GM12891 (cell line): ENCODE measurements at places on chromosomes 3 and 15.

GRCh38 chr3:145006271-145006670 is 1034.6 kb downstream of the DIPK2A start:
- no peak for DNase-seq

DNA sequence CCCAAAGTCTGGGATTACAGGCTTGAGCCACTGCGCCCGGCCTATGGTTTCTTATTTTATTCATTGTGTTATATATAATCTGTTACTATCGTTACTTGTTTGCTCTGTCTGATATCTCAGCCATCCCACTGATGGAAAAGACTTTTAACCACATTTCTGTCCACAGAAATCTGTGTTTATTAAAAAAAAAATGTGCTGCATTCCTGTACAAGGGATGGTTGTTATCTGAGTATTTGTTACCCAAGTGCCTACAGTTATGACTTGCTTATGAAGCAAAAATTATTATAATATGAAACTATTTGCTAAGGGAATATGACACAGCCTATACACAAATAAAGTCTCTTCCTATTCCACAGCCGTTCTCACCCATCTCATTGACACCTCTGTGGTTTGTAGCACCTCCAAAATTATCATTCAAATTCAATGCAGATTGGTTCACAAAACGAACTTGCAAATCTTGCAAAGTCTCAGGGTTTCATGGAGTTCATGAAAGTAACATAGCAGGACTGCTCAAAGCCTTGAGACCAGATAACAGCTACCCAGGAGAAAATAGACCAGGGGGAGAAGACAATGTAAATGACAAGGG is 47.4 kb upstream of the UBE2E1 start:
- DNase-seq = no peak

- DNase-seq = no peak
Measured at GRCh38 chr3:1805331-1805730, 293.3 kb upstream of the CNTN4 start.

- DNase-seq = no peak
Measured at GRCh38 chr3:61796088-61796680, 234.8 kb downstream of the PTPRG start.

DNA sequence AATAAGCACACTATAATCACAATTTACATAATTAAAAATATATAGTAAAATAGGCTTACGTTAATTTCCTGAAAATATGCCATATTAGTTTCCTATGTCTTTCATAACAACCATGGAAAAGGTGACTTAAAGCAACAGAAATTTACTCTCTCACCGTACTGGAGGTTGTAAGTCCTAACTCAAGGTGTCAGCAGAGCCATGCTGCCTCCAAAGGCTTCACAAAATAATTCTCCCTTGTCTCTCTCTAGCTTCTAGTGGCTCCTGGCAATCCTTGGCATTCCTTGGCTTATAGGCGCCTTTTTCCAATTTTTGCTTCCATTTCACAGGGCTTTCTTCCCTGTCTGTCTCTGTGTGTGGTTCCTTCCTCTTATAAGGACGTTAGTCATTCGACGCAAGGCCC is 7.6 kb downstream of the SI start:
- DNase-seq = no peak

- DNase-seq = no peak
Measured at GRCh38 chr15:25620466-25620865, 181.6 kb upstream of the UBE3A start.

- no peak for DNase-seq
Measured at GRCh38 chr3:188319569-188319968, 165.6 kb downstream of the LPP start.

DNA sequence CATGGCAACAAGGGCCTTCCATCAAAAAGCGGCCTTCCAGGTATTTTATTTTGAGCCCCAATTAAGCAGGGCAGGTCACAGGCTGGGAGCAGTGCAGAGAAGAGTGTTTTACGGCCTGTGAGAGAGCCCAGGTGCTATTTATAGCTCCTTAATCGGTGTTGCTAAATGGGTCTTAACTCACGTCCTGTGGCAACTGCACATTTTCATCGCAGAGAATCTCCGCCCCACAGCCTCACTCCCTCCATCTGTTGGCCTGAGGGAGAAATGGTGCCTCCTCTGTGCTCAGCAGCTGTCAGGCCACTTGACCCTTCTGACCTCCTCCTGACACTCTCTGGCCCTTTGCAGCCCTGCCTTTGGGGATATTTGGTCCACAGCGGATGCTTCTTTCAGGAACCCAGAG is 58.6 kb downstream of the SPSB4 start:
- no peak for DNase-seq

GRCh38 chr15:47466357-47466756 is 250.9 kb upstream of the SEMA6D start:
- DNase-seq = no peak

DNA sequence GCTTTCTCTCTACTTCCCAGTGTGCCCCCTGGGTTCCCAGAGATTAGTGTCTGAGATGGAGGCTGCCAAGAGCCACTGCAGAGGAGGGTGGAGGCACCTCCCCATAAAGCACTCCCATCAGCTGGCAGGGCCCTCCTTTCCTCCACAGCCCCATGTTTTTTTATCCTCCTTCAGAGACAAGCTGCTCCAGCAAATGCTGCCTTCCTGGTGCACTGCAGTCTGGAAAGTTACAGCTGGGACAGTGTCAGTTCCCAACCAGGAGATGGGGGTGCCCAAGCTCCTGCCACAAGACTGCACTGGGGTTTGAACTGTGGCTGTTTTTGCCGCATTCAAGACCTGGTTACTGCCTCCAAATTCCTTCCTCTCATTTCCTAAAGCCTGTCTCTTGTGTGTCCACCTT is 206.1 kb downstream of the CADPS start:
- DNase-seq = no peak

- DNase-seq = no peak
Measured at GRCh38 chr15:50144341-50145120, 25.5 kb upstream of the ATP8B4 start.

DNA sequence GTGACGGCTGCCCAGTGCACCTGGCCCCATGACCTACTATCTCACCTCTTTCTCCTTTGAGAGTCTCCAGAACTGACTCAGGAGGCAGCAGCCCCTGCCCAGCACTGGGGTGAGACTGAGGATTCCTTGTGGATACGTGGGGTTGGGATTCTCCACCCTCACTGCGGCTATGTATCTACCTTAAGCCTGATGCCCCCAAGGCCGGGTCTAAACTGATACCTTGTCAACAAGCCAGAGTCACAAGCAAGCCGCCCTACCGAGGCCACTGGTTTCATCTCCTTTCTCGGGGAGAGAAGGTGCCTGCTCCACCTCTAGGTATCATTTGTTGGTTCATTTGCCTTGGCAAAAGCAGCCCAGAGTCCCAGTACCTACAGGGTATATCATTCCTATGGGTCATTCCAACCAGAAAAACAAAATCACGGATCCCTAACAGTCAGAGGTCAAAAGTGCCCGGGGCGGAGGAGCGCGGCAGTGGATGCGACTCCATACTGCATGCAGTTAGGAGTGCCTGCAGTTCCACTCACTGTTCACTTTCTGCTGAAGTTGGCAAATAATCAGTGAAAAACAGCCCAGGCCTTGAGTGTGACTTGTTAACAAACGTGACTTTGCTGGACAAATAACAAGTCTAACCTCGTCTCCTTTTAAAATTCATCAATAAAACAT is 47.5 kb downstream of the ABTB1 start:
- DNase-seq = no peak
